ENCODE measurements at places on chromosomes 7 and 10. TPM values are rescaled to one million over a fixed set of nuclear protein-coding genes. Genes with fewer than 3 reads are reported as not detected.

DNA sequence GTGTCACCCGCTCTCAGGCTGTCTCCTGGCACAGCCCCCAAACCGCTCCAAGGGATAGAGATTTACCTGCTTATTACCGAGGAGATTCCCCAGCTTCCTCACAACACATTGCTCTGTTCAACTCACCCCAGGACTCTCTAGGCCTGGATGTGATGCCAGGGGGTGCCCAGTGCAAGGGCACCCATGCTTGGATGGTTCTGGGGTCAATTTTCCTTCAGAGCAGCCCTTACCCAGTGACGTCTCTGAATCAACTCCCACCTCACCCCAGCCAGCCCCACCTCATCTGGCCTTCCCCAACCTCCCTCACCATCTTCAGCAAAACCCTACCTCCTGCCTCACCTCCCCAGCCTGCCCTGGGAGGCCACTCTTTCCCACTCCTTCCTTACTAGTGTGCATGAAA is 951.6 kb upstream of the ZNF722 start:
- no peak for DNase-seq

The AKR1C2 gene
- not detected for total RNA-seq

The CFTR gene
- total RNA-seq, result not detected

- DNase-seq, result no peak
Measured at GRCh38 chr10:109784236-109784635, 139.1 kb downstream of the XPNPEP1 start.

- no peak for DNase-seq
Measured at GRCh38 chr10:109062371-109062770, 860.9 kb downstream of the XPNPEP1 start.

DNA sequence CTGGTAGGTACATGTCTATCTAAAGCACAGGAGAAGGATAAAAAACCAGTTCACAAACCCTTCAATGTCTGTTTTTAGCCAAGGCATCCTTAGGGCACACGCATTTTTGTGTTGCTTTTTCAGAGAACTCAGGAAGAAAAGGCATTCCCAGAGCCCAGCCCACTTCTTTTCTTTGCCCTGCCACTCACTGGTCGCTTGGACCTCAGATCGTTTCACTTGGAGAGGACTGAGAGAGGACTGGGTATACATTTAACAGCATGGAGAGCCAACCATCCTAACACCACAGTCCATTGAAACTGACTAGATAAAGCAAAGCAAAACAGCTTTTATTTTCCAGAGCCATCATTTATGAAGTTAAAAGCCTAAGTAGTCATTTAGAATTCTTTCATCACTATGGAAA is 194.2 kb downstream of the CAMK1D start:
- no peak for DNase-seq

DNA sequence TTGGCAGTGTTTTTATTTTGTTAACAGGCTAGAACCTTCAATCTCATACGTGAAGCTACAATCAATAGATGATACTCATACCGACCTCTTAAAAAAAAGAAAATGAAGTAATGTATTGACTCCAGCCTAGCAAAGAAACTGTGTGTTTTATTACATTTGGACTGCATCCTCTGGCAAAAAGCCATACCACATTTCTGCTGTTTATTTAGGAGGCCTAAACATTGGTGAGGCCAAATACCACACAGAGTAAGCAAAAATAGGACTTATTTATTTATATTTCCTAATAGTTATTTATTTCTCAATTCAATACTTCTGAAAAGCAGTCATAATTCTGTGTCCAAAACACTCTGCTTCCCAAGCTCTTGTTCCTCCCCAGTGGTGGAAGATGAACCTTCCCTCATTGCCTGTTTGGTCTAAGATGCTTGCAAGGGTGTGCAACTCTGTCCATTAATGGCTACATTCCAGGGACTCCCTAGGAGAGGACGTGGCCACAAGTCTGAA is 398.8 kb upstream of the KLF6 start:
- no peak for DNase-seq

- DNase-seq, result no peak
Measured at GRCh38 chr10:73971636-73972354, 26.1 kb upstream of the VCL start.

DNA sequence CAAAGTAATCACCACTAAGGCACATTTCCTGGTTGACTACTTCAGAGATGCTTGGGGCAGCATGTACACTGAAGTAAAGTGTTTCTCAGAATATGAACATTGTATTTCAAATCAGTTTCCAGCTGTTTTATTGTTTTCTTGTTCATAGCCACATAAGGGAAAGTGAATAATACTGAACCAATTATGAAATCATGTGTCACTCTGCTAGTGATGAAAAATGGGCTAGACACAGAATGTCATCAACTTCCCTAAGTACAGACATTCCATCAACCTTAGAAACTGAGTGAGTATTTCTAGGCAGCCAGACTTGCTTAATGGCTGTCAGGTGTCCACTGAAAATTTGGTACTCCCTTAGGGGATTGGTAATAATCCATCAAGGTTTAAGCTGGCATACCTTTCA is 603.5 kb downstream of the ARL4A start:
- no peak for DNase-seq

The MSS51 gene
- 2.4 TPM for total RNA-seq

The FERD3L gene
- not detected for total RNA-seq

All from glomerular endothelial cell (primary cell).